ENCODE measurements at places on chromosomes 13 and 19. TPM values are rescaled to one million over a fixed set of nuclear protein-coding genes. Genes with fewer than 3 reads are reported as not detected.

The LILRB1 gene
- 2.3 TPM for total RNA-seq

DNA sequence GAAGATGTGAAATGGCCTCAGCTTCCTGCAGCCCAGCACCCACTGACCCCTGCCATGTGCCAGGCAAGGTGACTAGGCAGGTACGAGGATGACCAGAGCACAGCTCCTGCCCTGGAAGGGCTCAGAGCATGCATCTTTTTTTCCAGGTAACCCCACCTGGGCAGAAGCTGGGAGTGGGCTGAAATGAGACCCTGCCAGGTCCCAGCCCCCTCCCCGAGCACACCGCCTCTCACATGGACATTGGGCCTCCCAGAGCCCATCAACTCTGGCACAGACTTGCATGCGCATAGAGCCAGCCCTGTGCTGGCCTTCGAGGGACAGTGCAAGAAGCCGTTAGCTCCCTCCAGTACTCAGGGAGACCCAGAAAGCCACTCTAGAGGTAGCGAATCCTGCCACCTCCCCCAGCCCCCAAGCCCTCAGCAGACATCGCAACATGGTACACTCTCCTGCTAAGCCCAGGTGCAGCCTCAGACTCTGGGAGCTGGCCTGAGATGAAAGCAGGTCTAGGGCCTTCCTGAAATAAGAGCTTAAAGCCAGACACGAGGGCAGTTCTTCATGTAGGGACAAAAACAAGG, 8.9 kb upstream of the VSTM2B start:
- no peak for DNase-seq

The ZNF763 gene
- total RNA-seq = 6.9 TPM

GRCh38 chr13:46982856-46983582, 86.2 kb upstream of the HTR2A start:
- no peak for DNase-seq

GRCh38 chr19:29478578-29479565, 46.9 kb upstream of the VSTM2B start:
- DNase-seq = no peak

DNA sequence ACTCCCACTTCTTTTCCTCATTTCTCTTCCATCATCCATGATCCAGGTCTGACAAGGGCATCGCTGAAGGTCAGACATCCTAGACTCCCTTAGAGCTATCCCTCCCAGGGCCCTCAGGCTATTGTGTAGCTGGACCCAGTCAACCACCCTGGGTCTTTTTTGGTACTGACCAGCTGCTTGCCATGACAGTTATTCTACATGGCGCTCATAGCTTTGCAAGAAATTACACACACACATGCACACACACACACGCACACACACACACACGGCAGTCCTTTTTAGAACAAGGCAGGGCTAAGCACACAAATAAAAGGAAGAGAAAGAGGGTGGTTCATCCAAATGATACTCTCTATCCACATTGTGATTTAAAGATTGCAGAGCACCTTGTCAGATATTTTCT, 18.3 kb downstream of the SIAH3 start:
- no peak for DNase-seq

DNA sequence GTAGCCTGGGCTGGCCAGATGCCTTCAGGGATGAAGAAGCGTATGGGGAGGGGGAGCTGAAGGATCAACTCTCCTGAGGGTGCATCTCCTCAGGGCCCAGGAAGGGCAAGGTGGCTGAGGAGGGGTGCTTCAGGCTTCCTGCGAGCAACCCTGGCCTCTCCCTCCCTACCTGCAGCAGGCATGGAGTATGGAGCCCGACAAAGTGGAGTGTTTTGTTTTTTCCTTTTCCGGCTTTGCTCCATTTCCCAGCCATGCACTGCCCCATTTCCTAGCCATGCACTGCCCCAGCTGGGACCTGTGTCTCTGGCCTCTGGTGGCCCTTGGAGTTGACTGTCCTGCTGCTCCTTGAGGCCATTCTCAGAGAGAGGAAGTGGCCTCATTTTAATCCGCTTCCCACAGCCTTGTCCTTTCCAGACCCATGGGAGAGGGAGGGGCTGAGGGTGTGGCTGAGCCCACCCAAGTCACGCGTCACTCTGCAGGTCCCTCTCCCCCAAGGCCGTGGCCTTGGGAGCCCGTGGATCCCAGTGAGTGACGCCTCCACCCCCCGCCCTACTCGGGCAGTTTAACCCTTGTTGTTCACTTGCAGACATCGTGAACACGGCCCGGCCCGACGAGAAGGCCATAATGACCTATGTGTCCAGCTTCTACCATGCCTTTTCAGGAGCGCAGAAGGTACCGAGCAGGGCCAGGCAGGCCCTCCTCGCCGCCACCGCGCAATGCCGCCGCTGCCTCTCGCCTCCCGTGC, 34.4 kb downstream of the CAPN12 start:
- DNase-seq = no peak

- no peak for DNase-seq
Observed at GRCh38 chr19:47267350-47267759, 7.3 kb upstream of the INAFM1 start.

DNA sequence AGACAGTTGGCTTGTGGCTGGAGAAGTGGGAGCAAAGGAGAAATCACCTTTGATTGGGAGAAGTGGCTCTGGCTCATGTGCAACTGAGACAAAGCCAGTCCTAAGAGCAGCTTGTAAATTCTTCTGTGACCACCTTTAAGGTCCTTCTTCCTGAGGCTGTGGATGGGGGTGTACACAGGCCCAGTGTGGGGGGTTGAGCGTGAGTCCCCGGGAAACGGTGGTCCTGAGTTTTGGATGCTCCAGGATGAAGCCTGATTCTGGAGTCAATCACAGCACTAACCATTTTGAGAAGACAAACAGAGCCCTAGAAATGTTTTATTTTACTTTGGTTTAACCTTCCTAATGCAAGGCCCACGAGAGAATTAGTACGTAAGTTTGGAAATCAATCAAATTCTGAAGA, 3.9 kb upstream of the CEBPA start:
- DNase-seq = no peak

The ATP4B gene
- total RNA-seq = not detected

- no peak for DNase-seq
Observed at GRCh38 chr13:33129886-33130285, 113.7 kb downstream of the KL start.

The RAB4B gene
- total RNA-seq = 28.2 TPM

- DNase-seq = no peak
Observed at GRCh38 chr19:6068711-6069110, 41.6 kb downstream of the RFX2 start.

- DNase-seq = no peak
Observed at GRCh38 chr13:26616126-26616525, 58.6 kb downstream of the WASF3 start.

- DNase-seq = no peak
Observed at GRCh38 chr19:14405380-14405757, 13.8 kb downstream of the DDX39A start.

DNA sequence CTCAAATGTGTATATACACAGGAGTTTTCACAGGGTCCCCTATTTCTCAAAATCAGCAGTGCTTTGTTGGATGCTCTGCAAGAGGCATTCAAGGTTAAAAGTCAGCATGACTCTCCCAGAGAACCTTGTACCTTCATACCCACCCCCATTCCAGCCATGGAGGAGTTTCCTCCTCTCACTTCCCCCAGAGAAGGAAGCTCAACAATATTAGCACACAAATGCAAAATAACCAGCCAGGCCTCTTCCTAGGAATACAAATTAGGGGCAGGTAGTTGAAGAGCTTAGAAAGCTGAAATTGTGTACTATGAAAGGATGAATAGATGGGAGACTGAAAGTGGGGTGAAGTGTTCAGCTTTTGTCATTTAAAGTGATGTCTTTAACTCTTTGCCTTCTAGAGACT, 43.8 kb downstream of the SPRY2 start:
- no peak for DNase-seq

The RLN3 gene
- not detected for total RNA-seq

The ZNF610 gene
- total RNA-seq = 1.1 TPM

GRCh38 chr13:18233783-18234299, 947.8 kb downstream of the TUBA3C start:
- DNase-seq = no peak

GRCh38 chr13:39781381-39781780, 125.9 kb downstream of the COG6 start:
- no peak for DNase-seq

DNA sequence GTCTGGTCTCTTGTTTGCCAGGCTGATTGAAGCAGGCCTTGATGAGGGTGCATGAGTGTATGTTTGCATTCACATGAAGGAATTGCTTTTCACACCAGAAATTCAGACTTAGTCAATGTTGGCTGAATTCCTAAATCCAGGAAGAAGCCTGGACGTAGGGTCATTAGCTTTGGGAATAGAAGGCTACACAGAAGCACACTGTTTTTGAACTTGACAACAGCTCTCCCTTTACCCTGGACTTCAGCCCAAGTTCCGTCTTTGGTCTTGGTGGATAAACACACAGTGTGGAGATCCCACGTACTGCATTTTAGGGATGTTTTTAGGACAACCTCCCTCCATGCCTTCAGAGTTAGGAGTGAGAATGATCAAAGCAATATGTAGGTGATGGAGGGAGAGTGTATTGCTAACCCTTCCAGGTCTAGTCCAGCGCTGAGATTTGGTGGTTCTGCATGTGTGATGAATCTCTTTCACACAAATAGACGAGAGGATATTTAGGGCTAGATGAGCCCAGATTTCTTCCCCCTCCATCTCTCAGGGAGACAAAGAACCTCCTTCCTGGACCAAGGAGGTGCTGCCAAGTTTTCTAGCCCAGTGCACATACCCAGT, 22.8 kb downstream of the TM6SF2 start:
- DNase-seq = no peak

GRCh38 chr13:71624653-71625600, 242.1 kb downstream of the DACH1 start:
- no peak for DNase-seq

DNA sequence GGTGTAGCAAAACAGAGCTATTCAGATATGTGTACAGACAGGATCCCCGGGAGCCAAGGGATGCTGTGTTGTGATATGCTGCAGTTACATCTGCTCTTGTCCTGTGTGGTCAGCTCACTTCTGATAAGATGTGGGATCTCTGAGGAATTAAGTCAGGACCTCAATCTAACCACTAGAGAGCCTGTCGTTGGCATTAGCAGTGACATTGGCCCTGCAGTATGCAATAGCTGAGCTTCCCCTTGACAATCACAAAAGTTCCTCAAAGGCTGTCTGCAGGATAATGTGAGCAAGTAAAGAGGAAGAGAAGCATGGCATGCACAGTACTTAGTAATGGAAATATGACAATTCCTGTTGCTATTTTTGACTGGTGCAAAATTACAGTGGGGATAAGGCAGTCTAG, 203.4 kb upstream of the MIR17HG start:
- DNase-seq = no peak

DNA sequence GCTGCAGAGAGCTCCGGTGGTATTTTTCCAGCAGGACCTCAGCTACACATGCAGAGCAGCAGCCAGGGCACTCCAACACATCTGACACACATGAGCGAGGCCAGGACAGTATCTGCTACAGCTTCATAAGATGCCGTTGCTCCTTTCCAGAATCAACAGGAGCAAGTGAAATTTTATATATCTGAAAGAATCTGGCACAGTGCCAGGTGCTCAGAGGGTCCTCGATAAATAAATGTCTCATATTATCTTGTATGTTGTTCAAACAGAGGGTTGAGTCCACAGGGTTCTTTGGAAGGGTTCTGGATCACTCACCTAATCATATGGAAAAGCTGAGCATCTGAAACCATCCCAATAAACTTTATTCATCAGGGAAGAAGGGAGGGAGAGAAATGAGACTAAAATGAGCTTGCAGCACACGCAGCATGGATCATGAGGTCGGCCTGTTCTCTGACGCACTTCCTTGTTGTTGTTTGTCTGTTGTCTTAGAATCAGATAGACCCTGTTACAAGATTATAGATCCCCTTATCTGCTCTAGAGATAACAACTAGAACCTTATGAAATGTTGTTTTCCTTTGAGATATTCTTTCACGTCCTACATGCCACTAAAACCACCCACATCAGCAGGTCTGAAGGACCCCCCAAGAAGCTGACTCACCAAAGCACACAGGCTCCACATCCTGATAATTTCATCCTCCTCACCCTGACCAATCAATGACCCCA, 3.2 kb upstream of the METTL21C start:
- DNase-seq = no peak

DNA sequence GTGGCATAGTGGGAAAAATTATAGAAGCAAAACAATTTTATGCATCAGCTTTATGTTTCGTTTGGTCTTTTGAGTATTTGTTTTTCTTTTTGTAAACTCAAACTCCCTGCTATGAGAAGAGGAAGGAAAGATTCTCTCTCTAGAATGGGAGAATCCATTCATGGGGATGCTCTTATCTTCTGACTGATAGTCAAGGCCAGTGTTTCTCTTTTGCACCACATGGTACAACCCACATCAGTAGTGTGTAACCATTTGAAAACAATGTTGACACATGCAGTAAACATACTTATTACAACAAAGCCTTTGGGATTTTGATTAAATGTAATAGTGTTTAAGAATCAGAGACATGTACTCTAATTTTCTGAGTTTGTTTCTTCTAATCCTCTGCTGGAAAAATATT, 490.5 kb downstream of the MYO16 start:
- no peak for DNase-seq

- DNase-seq = peak; percentile 40
Observed at GRCh38 chr19:29668746-29669609, 3.7 kb downstream of the PLEKHF1 start.

The PRR22 gene
- total RNA-seq = 2.0 TPM

All from breast epithelium (tissue), 4 donors.